ENCODE measurements at places on chromosomes 3 and 15.

- no peak for DNase-seq
Observed at GRCh38 chr3:30621576-30621975, 15.2 kb downstream of the TGFBR2 start.

DNA sequence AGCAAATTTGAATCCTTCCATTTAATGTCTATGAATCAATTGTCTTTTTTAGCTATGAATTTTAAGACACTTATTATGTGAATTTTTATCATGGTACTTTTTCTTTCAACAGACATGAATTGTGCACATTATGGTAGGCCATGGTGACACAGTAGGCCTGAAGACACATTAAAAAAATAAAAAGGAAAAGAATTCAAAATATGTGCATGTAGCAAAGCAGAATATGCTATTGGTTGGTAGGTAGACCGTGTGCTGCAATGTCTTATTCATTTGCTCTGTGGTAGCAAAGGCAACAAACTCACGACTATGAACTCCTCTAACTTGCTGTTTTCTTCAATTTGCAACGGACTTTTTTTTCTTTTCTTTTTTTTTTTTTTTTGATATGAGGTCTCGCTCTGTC lies 50.0 kb upstream of the EPHA3 start:
- no peak for DNase-seq

GRCh38 chr3:147604136-147604535 lies 195.0 kb downstream of the ZIC1 start:
- DNase-seq: no peak

DNA sequence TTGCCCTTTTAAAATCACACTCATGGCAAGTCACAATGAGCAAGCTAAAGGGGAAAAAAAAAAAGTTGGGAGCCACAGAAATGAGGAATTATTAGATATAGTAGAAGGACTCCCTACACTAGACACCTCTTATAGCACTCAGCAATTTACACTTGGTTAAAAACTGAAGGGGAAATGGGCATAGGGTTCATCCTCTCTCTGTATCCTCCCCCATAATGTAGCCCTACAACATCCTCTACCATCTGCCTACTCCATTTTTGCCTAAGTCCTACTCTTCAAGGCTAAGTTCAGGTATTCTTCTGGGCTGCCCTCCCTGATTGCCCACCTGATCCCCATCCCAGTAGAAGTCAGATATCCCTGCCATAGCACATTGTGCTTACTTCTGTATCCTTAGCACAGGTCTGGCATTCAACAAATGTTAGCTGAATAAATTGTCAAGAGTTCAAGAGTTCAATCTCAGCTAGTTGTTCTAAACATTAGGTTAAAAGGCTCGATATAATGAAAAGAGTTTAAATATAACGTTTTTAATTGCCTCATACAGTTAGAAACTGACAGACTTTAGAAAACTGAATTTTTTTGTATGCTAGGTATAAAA lies 14.5 kb downstream of the SETD2 start:
- DNase-seq: no peak

DNA sequence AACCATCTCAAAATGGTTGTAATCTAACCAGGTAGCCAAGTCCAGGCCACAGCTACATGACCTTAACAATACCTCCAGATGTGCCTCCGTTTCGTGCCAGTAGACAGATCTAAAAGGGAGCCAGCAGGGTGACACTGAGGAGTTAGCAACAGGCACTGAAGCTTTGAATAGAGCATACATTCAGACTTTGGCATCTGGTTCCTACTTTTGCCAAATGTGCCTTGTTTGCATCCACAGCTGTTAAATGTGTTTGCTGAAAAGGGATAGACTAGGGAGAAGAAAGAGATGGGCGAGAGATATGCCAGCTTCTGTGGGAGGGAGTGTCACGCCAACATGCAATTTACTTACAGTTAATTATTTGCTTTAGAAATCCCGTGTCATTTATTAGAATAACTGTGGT lies 1433.9 kb upstream of the CADM2 start:
- no peak for DNase-seq

- no peak for DNase-seq
Observed at GRCh38 chr15:65176056-65176455, 9.1 kb downstream of the CLPX start.

DNA sequence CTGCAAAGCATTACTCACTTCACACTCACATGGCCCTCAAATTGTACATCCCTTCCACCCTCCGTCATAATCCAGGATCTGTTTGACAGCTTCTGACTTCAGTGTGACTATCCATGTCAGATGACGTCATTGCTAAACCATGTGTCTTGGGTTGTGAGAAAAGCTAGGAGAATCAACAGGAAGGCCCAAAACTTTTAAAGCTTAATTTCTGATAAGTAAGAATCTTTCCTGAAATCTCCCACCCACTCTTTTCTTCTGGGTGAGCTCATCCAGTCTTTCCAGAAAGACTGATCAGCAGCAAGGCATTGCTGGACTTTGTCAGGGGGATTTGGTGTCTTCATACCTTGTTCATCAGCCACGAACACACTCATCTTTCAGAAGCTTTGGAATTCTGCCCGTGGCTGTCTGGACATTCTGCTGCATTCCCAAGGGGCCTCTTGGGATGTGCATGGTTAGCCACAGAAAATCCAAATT lies 11.5 kb upstream of the LMCD1 start:
- DNase-seq: peak; percentile 94

DNA sequence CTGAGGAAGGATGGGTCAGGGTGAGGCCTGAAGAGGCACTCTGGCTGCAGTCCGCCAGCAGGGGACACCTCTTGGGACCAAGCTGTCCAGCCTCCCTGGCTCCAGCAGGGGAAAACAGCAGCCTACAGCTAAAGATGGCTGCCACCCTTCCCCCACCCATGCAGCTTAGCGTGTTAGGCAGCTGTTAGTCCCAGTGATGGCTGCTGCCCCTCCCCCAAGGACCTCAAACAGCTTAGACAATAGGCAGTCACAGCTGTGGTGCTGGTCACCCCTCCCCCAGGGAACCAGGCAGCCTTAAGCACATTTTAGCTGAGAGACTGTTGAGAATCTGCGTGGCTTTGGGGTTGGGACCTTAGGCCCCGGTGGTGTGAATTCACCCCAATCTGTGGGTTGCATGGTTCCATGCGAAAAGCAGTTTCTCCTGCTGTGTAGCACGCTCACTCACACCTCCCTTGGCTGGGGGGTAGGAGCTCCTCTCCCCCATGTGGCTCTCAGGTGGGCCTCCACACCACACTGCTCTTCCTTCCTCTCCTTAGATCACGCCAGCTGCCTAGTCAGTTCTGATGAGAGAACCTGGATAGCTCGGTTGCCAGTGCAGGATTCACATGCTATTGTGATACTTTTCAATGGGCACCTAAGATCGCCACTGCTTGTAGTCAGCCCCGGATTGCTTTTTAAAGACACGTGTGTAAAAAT lies 140.5 kb upstream of the CADPS start:
- DNase-seq: no peak

GRCh38 chr3:179309225-179310078 lies 13.4 kb upstream of the ZNF639 start:
- DNase-seq: no peak

DNA sequence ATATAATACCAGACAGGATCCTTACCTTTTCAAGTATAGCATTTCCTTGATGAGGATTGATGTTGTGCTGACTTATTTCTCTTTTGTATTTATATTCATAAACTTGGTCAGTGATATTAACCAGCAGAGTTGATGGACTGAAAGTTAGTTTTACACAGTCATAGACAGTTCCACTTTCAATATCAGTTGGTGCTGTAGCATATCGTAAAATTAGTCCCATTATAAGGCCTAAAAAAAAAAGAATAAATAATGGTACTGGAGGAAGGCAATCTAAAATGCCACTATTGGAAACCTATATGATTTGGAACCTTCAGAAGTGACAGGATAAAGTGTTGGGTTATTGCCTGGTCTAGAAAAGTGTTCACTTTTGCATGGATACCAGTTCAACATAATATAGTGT lies 16.3 kb downstream of the SLC9A9 start:
- DNase-seq: no peak

- no peak for DNase-seq
Observed at GRCh38 chr15:89690276-89691218, at the start of the genes PEX11A and WDR93. Gene PEX11A (minus strand): TSS chr15:89690754. CDS start chr15:89690632, 122 bp downstream. Gene WDR93 (plus strand): TSS chr15:89690811. CDS start chr15:89701747, 10,936 bp downstream.

GRCh38 chr3:8793242-8793641 lies 23.8 kb upstream of the OXTR start:
- peak; percentile 33 for DNase-seq

GRCh38 chr15:73196113-73196512 lies 143.8 kb downstream of the NEO1 start:
- no peak for DNase-seq

Data from AG09309 (cell line).